ENCODE measurements at places on chromosomes 2 and 18.

GRCh38 chr18:24333084-24333483 is 64.5 kb downstream of the OSBPL1A start:
- no peak for DNase-seq

DNA sequence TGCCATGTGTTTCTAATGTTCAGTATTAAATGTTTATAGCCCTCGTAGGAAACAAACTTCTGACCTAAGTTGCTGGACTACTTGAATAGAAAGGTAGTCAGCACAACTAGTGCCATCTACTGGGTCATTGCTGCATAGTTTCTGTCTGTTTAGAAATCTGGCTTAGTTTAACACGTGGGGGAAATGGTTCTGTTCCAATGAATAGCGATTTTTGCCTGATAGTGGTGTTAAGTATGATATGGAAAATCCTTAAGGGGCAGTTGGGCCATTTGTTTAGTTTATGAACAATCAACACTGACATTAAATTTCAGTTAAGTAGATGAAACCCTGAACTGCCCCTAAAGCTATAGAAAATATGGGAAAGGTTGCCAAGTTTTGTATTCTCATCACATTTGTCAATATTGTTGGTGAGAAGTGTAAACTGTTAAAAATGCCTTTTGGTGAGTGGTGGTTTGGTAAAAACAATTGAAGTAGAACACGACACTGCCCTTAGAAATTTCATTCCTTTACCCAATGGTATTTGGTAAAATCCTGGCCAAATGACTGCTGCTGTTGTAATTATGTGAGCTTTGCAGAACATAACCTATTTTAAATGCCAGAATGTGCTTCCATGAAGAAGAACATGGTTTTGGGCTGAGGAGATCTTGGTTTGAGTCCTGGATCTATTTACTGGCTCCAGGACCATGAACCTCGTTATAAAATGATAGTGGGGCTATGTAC is 13.2 kb downstream of the NABP1 start:
- DNase-seq = peak; percentile 78

DNA sequence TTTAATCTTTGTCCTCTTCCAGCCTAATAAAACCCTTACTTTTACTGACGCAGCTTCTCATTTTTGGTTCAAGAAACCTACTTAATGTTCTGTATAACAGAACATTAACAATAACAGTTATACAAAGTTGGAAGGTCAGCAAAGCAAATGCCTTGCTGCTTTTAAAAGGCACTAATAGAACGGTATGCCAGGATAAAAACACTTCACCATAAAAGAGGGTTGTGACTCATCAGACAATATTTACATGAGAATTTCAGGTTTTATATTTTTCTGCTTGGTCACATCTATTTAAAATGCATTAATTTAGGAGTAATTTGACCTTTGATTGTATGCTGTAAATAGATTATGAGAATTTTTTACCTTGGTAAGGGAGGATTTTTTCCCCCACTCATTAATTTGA is 3.0 kb downstream of the KLHL41 start:
- DNase-seq = no peak

DNA sequence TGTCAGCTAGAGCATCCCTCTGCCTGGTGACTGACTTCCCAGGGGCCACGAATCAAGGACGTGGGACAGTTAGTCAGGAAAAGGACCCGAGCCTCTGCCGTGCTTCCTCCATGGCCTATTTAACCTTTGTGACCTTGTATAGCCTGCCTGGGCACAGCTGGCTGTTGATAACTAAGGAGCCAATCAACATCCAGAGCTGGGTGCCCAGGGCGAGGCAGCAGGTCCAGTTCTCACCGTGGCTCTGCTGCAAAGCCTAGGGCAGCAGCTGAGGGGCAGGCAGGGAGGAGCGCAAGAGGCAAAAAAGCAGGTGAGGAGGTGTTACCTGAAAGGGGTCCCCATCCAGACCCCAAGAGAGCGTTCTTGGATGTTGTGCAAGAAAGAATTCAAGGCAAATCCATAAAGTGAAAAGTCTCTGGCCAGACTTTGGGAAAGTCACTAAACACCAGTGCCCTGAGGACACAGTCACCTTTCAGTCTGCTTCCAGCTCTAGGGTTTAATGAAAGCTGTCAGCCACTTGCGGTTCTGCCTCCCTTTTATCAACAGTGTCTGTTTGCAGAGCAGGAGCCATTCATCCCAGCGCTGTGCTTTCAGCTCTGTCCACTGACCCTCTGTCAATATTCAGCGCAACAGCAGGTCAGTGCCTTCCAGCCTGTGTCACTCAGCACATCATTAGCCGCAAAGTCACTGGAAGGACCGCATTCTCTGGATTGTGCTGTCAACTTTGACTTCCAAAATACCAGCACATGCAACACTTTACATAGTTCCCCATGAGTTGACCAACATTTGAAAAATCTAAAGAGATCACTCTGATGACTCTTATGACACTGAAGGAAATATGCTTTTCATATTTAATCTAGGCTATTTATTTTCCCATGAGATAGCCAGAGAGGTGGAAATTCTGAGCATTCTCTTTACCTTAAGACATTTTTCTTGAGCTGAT is 38.6 kb upstream of the ASAP2 start:
- no peak for DNase-seq

DNA sequence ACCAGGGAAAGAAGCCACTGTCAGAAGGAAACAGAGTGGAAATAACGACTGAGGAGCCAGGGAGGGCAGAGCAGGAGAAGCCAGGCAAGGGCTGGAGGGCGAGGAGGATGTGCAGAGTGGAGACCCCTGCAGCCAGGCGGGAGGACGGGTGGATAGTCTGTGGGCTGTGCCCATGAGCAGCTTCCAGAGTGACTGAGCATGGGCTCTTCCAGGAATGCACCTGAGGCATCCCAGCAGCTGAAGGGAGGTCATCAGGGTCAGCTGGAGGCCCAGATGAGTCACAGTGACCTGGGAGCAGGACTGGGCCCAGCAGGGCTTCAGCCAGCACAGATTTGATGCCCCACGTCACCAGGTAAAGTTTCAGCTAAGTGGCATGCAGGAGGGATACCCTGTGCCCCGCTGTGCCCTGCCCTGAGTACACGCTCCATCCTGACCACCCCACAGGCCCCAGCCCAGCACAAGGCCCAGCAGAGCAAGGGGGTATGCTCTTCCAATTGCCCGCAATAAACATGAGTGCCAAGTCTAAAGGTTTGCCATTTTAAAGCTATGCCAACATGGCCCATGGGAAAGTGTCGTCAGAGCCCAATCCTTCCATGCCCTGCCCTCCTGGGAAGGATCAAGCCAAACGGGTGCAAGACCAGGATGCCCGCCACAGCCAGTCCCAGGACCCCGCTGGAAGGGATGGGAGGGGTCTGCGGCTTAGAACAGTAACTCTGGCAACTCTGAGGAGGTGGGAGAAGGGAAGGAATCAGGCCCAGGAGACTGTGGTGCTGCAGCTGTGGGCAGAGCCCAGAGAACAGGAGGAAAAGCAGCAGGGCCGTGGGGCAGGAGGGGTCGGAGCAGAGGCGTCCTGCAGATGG is 85.7 kb downstream of the SEPTIN10 start:
- peak; percentile 23 for DNase-seq

DNA sequence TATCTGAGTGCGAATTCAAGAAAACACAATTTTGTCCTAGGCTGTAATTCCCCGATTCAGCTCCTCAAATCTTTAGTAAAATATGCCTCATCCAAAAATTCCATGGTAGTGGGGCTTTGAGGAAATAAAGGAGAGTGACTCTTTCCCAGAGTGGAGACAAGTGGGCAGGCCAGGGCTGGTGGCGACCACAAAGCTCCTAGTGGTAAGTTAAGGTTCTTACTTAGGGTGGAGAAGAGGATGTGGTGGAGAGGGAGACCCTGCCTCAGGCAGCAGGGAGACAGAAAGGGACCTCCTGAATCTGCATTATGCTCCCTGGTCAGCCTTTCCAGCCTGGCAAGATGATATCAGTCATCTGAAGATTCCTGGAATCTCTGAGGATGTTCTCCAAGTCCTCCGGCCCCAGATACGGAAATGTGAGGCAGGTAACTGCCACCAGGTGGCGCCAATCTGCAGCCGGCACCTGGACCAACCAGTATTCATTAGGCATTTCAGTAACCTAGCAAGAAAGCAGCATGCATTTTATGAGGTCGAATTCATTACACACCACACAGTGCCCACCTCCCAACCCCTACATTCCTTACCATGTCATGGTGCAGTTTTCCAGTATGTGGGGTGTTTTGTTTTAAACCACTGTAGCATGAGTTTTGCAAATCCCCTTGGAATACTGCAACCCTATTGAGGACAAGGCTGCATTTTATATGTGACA is 106.4 kb downstream of the POLE4 start:
- peak; percentile 63 for DNase-seq

All from kidney tubule cell (primary cell).